ENCODE measurements at places on chromosomes 16 and 17.

GRCh38 chr17:18006495-18007239, 32.3 kb downstream of the ATPAF2 start:
- no peak for DNase-seq

- no peak for DNase-seq
Measured at GRCh38 chr17:43444223-43445008, 39.4 kb upstream of the DHX8 start.

DNA sequence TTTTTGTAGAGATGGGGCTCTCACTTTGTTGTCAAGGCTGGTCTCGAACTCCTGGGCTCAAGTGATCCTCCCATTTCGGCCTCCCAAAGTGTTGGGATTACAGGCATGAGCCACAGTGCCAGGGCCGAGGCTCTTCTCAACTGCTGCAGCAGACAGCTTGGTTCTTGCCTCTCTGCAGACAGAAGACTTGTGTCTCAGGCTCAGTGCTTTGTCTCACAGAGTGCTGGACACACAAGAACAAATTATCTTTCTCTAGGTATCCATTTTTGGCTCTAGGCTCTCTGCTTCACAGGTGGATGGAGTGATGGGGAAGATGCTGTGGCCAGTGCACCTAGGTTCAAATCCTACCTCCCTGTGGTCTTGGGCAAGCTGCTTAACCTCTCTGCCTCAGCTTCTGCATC, 80.8 kb upstream of the RNU2-1 start:
- DNase-seq, result no peak

DNA sequence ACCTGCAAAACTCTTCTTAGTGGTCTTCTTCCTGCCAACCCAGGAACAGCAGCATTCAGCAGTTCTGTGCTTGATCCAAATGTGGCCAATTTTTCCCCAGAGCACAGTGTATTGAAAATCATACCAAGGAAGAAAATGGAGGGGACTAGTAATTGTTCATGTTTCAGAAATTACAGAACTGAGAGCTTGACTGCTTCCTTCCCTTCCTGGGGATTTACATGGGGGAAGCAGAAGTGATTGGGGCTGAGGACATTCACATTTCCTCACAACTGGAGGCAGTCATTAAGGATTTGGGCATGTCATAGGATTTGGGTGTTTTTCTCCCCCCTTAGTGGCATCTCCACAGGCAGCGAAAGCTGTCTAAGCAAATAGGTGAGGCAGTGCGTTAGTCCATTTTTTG, 19.7 kb downstream of the CIITA start:
- DNase-seq, result no peak

DNA sequence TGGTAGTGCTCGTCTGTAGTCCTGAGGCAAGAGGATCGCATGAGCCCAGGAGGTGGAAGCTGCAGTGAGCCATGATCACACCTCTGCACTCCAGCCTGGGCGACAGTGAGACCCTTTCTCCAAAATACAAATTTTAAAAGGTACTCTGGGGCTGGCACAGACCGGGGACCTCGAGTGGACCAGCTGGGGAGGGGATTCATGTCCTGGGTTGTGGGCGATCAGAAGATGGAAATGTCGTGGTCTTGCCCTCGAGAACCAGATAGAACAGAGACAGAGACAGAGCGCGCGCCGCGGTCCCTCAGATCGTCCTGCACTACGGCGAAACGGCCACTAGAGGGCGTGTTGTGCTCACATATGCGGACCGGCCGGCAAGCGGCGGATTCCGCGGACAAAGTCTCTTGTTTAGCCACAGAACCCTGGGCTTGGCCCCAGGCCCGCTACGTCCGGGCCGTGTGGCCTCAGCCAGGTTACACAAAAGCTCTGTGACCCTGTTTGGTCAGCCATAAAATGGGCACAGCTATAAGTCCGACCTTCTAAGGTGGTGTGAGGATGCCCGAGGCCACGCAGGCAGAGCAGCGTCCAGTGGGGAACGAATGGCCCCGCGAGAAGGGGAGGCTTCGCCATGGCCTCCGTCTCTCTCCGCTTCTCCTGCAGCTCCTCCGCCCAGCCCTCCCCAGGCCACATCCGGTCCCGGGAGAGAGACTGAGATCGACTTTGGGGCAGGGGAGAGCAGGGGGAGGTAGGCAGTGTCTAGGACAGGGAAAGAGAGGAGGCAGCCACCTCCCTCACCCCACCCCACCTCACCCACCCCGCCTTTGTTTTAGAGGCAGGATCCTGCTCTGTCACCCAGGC, 14.6 kb upstream of the SBK1 start:
- DNase-seq, result peak; percentile 5

GRCh38 chr17:40551091-40551878, 14.0 kb downstream of the CCR7 start:
- no peak for DNase-seq

- no peak for DNase-seq
Measured at GRCh38 chr17:73827627-73828291, 183.5 kb upstream of the SDK2 start.

- peak; percentile 13 for DNase-seq
Measured at GRCh38 chr17:61809816-61810392, 53.4 kb downstream of the BRIP1 start.

DNA sequence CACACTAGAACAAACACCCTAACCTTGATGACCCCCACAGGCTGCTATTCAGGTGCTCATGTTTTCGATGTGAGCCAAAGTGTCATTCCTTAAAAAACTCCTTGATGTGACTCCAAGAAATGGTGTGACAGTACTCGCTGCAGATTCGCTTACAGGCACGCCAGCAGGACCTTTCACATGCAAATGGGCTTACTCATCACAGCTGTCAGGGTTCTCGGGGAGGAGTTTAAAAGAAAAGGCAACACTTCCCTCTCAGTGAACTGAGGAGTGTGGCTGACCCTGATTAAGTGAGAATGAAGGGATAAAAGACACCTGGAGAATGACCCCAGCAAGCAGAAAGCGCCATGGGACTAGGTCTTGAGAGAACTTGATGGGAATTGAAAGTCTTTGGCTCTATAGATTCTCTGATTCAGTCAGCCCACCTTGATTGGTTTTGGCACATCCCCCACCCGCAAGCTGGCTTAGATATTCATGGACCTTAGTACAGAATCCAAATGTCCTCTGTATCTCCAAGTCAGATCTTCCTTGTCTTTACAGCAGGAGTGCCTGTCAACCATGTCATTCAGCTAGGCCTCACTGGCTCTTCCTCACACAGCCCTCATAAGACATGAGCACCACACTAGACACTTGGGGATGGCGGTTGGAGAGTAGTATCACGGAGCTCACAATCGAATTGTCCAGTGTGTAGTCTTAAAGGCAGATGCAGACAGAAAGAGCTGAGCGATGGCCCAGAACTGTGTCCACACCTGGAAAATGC, 82.6 kb downstream of the HIC1 start:
- DNase-seq, result no peak

GRCh38 chr16:79271583-79271982, 329.0 kb downstream of the MAF start:
- no peak for DNase-seq

- no peak for DNase-seq
Measured at GRCh38 chr16:85759136-85759535, 8.2 kb upstream of the C16orf74 start.

DNA sequence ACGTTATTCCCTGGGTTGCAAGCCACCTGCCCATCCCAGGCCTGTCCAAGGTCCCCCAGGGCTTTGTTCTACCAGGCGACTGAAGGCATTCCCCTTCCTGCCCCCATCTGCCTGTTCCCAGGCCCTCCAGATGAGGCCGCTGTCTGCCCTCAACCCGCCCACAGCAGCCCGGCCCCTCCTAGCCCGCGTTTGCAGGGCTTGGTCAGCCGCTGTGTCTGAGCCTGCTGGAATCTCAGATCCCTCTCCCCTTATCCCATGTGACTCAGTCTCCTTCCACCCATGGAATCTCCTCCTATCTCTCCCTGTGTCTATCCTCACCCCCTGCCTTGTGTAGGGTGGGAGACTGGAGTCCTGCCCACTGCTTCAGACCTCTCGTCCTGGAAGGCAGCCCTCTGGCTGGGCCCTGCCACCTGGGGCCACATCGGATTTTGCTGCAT, 186.0 kb upstream of the TNRC6C start:
- DNase-seq, result no peak

DNA sequence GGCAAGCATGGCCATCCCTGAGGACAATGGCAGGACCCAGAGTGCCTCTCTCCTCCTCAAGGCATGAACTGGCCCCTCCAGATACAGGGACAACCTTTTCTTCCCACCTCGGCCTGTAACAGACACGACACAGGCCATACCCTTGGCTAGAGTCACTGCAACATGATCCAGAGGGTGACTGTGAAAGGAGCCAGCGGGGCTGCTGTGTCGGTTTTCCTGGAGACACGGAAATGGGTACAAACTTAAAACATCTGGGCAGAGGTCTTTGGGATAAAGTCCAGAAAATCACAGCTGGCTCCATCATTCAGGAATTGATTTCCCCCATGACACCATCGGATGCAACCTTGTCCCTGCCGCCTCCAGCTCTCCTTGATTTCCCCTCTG, 5.3 kb downstream of the CEP295NL start:
- no peak for DNase-seq

- DNase-seq, result no peak
Measured at GRCh38 chr17:60151355-60151754, 1.6 kb downstream of the CA4 start.

DNA sequence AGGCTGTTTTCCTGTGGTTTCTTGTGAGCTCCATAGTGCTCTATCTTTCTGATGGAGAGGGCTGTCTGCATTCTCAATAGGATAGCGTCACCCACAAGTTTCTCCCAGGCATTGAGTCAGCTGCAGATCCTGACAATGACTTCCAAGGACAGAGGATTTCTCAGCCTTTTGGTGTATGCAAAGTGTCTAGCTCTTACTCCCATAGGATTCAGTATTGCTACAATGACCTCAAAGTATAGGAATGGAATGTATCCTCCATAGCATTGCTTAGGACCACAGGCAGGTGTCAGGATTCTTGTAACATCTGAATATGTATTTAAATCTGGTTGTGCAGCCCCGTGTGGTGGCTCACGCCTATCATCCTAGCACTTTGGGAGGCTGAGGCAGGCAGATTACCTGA, 32.3 kb downstream of the SMIM36 start:
- DNase-seq, result no peak

DNA sequence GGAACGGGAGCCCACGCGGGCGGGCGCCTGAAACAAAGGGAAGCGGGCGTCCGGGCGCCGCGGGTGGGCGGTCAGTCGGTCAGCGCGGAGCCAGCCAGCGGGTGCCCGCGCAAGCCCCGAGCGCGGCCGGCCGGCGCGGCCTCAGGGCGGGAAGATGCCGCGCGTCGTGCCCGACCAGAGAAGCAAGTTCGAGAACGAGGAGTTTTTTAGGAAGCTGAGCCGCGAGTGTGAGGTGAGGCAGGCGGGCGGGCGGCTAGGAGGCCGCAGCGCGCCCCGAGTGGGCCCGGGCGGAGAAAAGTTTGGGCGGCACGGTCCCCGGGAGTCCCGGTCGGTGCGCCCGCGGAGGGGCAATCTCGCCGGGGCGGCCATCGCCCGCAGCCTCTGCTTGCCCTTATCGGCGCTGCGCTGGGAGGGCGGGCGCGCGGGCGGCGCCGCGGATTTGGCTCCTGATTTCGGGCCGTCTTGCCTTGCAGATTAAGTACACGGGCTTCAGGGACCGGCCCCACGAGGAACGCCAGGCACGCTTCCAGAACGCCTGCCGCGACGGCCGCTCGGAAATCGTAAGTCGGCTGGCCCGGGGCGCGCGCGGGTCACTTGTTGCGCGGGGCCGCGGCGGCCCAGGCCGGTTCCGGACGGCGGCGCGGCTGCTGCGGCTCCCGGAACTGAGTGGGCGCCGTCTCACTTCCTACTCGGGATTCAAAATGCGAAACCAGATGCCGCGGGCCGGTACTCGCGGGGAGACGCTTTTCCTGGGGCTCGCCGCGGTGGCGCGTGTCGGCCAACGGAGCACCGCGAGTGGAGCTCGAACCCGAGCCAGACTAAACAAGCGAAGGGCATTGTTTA, 526 bp downstream of the CBFB start:
- no peak for DNase-seq

GRCh38 chr16:81537721-81538561, 93.3 kb downstream of the CMIP start:
- no peak for DNase-seq

DNA sequence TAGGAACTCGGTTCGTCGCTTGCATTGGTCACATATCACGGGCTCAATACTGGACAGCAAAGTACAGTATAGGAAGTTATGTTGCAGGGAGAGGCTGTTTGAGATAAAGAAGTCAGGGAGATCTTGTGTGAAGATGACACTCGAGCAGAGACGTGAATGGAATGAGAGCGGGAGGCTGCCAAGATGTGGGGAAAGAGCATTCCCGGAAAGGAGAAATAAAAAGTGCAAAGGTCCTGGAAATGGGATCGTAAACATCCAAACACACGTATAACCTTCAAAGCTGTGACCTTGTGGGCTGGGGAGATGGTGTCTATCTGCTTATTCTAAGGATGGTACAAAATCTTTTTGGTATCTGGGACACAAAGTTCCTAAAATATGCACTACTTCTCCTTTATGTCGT, 43.0 kb upstream of the MYOCD start:
- DNase-seq, result no peak

GRCh38 chr16:68643847-68644246, 1.3 kb upstream of the CDH3 start:
- no peak for DNase-seq

DNA sequence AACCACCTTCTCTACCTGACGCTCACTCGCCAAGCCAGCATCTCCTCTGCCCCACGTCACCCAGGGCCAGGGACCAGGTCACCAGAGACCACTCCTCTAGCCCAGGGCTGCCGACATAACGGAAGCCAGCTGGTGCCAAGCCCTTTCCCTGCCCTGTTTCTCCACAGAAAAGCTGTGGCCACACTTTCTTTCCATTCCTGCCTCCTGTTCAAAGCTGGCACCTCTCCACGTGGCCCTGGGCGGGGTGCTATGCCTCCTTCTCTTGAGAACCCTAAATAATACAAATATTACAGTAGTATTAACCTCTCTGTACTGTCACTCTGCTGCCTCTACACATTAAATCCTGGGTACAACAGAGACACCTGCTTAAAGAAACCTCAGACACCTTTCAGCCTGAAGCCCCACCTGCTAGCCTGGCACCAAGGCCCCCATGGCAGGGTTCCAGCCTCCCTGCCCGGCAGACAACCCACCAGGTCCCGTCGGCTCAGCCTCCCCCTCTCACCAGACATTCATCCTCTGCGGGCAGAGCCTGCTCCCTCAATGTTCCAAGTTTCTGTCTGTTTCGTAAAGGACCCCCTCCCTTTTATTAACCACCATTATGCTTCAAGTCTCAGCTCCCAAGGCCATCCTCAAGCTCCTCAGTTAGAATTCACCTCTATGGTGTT, 62.3 kb downstream of the TIMM22 start:
- DNase-seq, result no peak

DNA sequence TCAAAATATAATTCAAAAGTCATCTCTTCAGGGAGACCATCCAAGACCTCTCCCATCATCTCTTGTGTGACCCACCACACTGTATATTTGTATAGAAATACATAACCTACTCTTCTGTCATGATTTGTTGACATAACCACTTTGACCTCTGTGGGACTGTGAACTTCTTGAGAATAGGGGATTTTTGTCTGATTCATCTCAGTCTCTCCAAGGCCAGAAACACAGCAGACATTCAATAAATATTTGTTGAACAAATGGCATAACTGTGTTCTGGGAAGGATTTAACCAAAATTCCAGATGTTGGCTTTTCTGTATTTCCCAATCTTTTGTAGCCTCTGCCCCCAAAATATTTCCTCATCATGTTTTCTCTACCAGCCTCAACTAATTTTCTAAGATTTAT, 169.7 kb downstream of the CDH11 start:
- DNase-seq, result no peak

GRCh38 chr17:41329279-41329948, 13.9 kb upstream of the KRTAP17-1 start:
- no peak for DNase-seq

- DNase-seq, result no peak
Measured at GRCh38 chr17:69489313-69489712, 74.8 kb downstream of the MAP2K6 start.
